Airway epithelial cell (primary cell): ENCODE measurements at places on chromosomes 5 and 9. TPM values are rescaled to one million over a fixed set of nuclear protein-coding genes. Genes with fewer than 3 reads are reported as not detected.

PDE6A gene
- 0.07 TPM in 1 of 2 replicates, not detected in the other for total RNA-seq

C9 gene
- not detected in 2 replicates for total RNA-seq

DCP2 gene
- 16.3 and 50.9 TPM in 2 replicates for total RNA-seq

ADAMTSL2 gene
- not detected in 2 replicates for total RNA-seq

C5orf52 gene
- total RNA-seq, result not detected in 2 replicates

DMRT1 gene
- total RNA-seq, result not detected in 2 replicates

NRG2 gene
- 0.05 TPM in 1 of 2 replicates, not detected in the other for total RNA-seq
